GM10248 (cell line): ENCODE measurements at places on chromosomes 13 and 19.

DNA sequence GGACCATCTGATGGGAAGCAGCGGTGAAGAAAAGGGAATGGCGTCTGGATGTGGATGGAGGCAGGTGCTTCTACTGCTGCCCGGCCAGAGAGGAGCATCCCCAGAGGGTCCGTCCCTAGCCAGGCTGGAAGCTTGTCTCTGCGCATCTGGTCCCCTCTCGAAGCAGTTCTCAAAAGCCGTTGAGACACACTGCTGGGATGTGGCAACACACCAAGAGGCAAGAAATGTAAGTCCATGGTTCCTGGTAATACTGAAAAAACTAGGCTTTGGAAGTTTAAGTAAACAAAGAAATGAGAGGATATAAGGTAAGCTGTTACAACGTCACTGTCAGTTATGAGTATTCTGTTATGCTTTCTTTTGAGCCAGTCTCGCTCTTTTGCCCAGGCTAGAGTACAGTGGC lies 15.1 kb upstream of the FFAR2 start:
- DNase-seq = no peak

DNA sequence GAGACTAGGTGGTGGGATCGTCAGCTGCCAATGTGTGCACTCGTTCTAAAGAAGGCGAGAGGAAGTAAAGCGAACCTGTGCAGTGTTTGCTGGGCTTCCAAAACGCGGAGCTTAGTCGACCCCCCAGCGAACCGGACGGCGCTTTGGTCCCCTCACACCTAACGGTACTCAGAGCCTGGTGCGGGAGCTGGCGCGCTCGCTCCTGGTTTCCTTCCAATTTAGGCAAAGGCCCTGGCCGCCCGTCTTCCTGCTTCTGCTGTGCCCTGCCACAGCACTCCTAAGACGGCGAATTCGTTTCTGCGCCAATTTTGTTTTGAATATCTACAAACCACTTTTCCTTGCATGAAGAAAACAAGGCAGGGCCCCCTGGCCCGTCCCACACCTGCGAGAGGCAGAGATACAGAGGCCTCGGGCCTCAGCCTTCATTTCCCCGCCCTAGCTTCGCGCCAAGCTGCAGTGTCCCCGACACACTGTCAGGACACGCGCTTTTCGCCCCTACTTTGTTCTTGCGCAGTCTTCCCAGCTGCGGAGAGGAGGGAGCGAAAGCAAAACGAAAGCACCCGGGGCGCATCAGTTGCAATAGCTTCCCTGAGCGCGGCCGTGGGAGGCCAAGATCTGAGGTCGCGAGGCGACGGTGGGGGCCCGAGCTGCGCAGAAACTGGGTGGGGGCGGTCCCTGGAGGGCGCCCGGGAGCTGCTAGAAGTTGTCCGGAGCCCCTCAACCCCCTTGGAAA lies 111.9 kb downstream of the KCNRG start:
- DNase-seq = no peak

- DNase-seq = no peak
These were observed 31.3 kb downstream of the TINCR start for GRCh38 chr19:5536337-5536894.

DNA sequence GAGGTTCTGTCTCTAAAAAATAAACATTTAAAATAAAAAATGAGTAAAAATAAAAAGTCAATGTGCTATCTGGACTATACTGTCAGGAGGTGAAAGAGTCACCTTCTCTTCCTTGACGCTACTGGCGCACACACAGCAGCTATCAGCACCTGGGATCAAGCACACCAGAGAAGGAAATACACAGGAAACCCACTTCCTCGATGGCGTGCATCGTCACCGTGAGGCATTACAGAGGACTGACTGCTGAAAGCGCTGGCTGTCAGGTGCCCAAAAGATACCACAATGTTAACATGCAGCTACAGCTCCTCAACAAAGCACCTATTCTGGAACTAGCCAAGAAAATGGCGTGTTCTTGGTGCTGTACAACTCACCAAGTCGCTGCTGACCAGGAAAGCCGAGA lies 6.1 kb downstream of the SLC35E1 start:
- DNase-seq = no peak

- no peak for DNase-seq
These were observed 22.6 kb downstream of the THSD1 start for GRCh38 chr13:52383366-52383765.

DNA sequence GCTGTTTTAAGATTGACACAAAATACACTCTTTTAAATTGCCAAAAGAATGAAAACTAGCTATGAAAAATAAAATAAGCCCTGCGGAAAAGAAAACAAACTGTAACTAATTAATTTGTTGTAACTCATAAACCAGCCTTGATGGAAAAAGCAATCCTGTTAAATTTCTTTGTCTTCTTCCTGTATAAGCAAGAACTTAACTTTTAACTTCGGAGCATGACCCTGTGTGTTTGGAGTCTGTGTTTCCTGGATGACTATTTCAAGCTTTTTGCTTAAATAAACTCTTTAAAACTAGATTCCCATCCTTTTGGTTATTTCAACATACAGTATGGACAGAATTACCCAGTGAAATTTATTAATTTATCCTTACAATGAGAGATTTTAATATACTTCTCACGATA lies 122.6 kb downstream of the TNFRSF19 start:
- no peak for DNase-seq

DNA sequence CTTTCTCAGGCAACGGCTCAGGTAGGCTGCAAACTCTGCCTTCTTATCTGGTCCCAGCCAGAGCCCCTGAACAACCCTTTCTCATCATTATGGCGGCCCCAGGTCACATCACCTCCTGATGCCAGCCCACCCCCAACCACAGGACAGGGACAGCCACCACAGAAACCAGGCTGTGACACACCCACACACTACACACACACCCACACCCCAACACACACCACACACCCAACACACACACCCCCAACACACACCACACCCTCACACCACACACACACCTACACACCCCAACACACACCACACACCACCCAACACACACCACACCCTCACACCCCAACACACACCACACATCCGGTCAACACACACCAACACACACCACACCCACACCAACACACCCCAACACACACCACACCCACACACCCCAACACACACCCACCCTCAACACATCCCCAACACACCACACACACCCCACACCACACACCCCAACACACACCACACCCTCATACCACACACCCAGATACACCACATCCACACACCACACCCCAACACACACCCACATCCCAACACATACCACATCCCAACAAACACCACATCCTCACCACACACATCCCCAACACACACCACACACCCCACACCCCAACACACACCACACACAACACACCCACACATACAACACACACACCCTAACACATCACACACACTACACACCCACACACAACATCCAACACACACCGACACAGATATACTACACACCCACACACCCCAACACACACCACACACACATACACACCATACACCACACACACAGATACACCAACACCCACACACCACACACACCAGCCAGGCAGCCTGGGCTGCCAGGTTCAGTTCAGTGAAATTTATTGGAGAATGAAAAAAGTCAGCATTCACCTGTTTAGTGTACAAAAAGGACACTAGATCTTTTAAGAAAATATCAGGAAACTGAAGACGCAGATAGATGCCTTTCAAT lies 4.2 kb upstream of the ISYNA1 start:
- no peak for DNase-seq

- no peak for DNase-seq
These were observed 457.7 kb upstream of the SPRY2 start for GRCh38 chr13:80798576-80799133.

GRCh38 chr13:67296511-67296910 lies 66.4 kb upstream of the PCDH9 start:
- DNase-seq = no peak

GRCh38 chr19:19033176-19033425 lies 216 bp downstream of the SUGP2 start:
- DNase-seq = no peak

DNA sequence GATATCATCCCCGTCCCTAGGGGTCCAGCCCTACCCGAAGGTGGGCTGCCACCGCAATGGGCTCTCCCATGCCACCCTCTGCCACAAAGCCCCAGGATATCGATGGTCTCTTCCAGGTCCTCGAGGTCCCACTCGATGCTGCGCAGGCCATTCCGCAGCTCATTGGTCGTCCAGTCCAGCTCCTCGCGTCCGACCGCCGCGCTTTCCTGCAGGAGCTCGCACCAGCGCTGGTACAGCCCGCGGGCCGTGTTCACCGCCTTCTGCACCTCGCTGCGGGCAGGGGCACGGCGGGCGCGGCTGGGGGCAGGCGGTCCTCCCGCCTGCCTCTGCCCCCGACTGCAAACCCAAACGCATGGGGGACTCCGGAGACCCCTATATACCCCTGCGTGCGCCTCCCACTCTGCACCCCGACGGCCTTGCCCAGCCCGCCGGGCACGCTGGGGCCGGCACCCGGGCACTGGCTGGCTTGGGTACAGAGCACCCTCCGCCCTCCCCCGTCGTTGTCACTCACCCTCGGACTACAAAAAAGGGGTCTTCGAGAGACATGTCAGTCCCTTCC lies 468 bp downstream of the STX10 start:
- DNase-seq = no peak

DNA sequence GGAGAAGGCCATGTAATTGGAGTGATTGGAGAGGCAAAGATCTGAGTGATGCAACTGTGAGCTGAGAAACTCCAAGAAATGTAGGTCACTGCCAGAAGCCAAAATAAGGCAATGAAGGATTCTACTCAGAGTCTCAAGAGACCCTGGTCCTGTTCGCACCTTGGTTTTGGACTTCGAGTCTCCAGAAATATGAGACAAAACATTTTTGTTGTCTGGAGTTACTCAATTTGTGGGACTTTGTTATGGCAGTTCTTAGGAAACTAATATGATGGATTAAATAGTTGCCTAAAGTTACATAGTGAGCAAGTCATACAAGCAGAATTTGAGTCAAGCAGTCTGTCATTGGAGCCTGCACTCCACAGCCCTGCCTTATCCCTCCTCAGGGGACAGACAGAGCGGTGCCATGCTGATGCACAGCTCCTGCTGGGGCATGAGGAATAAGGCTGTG lies 104.2 kb downstream of the ITGBL1 start:
- no peak for DNase-seq

- DNase-seq = no peak
These were observed 309.5 kb downstream of the TEX29 start for GRCh38 chr13:111629926-111630325.

- DNase-seq = no peak
These were observed 35.0 kb downstream of the ATP11A start for GRCh38 chr13:112724788-112725345.

DNA sequence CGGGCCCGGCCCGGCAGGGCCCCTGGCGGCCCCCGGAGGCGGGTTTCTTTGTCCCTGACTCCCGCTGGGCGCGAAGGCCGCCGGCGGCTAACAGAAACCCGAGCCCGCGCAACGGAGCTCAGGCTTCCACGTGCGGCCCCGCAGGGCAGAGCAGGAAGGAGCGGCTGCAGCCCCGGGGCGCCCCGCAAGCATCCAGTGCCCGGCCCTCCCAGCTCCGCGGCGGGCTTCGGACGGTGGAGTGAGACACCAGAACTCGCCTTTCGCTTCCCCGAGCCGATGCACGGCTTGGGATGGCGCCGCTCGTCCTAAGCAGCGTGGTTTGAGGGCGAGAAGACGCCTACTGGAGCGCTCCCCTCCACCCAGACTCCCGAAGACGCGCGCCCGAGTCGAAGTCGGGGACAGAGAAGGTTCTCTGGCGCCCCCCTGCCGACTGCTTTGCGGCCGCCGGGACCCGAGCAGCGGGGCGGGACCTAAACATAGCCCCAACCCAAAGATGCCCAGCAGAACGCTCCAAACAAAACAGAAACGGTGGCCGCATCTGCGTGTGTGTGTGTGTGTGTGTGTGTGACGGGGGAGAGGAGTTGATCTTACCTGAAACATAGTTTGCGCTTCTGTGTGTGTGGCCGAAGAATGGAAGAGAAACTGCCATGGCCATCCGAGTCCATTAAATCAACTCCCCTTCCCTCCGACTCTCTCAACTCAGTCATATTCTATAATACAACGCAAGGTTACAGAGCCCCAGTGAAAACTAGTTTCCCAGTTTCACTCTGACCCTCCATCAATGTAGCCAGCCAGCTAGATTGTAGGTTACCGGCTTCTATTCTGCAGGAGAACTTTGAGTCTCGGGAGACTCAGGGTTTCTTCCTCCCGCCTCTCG lies 629 bp upstream of the FGF9 start:
- peak; percentile 73 for DNase-seq

DNA sequence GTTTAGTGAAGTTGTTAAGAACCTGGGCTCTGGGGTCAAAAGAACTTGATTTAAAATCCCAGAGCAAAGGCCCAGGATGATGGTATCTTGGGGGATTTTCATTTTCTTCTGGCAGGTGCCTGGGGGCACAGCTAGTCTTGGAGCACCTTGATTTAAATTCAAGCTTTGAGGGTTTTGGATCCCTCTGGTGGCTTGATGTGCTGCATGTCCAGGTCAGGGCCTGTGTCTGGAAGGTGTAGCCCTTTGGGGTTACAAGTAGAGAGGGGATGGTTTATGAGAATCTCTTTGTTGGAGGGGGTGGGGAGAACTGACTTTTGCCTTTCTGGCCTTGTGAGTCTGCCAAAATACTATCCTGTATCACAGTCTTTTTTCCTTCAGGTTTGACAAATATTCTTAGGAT lies 55.8 kb downstream of the AKAP11 start:
- DNase-seq = no peak
